ENCODE measurements at places on chromosomes 3 and 15.

- DNase-seq = no peak
Observed at GRCh38 chr3:127707851-127708411, 35.2 kb downstream of the ABTB1 start.

- no peak for DNase-seq
Observed at GRCh38 chr3:180283251-180283650, 246.5 kb upstream of the PEX5L start.

GRCh38 chr3:22745321-22745720 is 457.8 kb upstream of the UBE2E2 start:
- no peak for DNase-seq

GRCh38 chr3:140830391-140830790 is 111.2 kb upstream of the SLC25A36 start:
- no peak for DNase-seq

DNA sequence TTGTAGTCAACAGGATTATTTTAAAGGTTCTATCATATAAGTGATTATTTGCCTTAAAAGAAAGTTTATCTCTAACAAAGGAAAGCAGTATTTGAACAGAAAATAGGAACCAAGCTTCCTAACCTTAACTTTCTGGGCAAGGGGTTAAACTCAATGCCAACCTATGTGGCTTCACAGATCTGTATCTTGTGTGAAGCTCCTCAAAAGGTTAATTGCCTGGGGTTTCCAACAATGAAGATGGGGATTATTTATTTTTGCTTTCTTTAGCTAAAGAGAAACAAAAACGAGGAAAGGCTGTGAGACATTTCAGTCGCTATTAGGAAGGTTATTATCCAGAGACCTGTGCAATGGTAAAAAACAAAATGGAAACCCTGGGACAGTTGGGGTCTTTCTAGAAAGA is 1.1 kb upstream of the WDR82 start:
- DNase-seq = no peak

DNA sequence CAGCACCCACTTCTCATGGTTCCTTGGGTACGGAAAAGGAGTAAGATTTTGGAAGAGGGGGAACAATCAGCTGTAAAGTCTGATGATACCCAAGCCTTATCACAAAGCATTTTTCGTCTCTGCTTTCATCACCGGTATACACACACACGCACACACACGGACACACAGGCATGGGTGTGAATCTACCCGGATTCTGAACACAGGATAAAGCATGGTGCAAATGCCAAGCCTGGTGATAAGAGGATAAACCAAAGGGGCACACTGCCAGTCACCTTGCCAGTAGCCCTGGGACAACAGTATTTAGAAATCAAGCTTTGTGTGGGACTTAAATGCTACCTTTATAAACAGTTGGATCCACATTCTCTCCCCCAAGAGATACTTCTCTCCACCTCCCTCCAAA is 22.2 kb downstream of the FAM174B start:
- DNase-seq = no peak

DNA sequence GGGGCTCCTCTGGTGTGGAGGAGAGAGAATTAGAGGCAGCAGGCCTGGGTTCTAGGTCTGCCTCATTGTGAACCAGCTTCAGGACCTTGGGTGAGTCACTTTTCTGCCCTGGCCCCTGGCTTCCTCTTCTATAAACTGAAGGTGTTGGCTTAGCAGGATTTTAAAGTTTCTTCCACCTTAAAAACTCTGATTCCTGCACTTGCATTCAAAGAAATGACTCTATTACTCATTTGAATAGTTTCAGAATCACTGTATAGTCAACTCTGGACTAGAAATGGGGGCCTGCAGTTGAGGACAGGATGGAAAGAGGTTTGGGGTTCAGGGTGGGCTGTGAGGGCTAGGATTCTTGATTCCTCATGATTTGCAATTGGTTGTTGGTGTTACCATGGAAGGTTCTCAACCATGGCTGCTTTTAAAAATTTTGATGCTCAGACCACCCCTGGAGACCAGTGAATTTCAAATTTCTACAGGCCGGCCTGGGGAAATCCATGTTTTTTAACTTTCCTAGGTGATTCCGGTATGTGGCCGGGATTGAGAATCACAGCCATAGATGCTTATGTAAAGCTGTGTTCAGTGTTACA is 19.9 kb downstream of the SMAD3 start:
- DNase-seq = no peak

Measured in HL-60 (cell line).